ENCODE measurements at places on chromosomes 12 and 14. TPM values are rescaled to one million over a fixed set of nuclear protein-coding genes. Genes with fewer than 3 reads are reported as not detected.

ATN1 gene
- total RNA-seq = 16.6 TPM

B3GNT4 gene
- under 0.01 TPM for total RNA-seq

NYNRIN gene
- total RNA-seq = 14.3 TPM

TMEM233 gene
- 1.2 TPM for total RNA-seq

MDM1 gene
- 6.8 TPM for total RNA-seq

ABHD12B gene
- not detected for total RNA-seq

Measured in epithelial cell of umbilical artery (primary cell).